ENCODE measurements at places on chromosomes 16 and 17. TPM values are rescaled to one million over a fixed set of nuclear protein-coding genes. Genes with fewer than 3 reads are reported as not detected.
A peak's percentile ranks its signal among the peaks of the same experiment; 100 is the strongest.

The LDHD gene
- 4.5 TPM for total RNA-seq

The G6PC1 gene
- total RNA-seq = not detected

The PRSS33 gene
- not detected for total RNA-seq

The ZP2 gene
- not detected for total RNA-seq

The BAHCC1 gene
- total RNA-seq = 3.9 TPM

The SPNS3 gene
- total RNA-seq = not detected

The ADAM11 gene
- 0.66 TPM for total RNA-seq

The PRSS36 gene
- total RNA-seq = 0.17 TPM

DNA sequence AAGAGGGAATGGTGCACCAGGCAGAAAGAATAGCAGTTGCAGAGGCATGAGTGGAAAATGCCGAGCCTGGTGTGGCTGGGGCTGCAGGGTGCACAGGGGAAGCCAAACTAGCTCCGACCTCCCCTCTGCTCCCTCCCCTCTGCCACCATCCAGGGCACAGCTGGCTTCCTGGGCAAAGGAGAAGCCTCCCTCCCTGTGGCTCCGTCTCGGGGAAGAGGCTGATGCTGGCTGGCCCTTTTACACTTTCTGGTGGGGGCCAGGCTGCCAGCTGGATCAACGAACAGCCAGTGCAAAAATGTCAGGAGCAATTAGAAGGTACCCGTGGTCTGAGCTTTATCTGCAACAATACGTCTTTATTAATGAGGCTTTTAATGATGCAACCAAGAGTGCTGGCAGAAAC lies 37.1 kb upstream of the KCNJ12 start:
- DNase-seq = no peak

DNA sequence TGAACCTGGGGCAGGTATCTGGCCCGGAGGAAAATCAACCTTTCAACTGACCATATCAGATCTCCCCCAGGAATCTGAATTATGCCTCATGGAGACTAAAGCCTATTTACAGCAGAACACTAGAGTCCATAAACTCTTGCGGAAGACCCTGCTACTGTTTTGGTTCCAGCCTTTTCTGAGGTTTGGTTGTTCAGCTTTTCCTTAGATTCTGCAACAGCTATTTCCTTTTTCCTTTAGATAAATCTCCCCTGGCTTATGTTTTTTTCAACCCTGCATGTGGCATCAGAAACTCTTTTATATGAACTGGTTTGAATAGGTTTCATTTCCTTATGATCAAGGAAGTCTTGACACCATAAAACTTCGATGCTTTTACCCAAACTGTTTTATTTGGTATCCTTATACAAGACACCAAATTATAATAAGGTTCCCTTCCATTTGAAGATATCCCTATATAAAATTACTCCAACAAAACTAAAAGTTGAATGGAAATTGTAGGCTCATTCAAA lies 13.1 kb downstream of the SPOP start:
- no peak for DNase-seq

DNA sequence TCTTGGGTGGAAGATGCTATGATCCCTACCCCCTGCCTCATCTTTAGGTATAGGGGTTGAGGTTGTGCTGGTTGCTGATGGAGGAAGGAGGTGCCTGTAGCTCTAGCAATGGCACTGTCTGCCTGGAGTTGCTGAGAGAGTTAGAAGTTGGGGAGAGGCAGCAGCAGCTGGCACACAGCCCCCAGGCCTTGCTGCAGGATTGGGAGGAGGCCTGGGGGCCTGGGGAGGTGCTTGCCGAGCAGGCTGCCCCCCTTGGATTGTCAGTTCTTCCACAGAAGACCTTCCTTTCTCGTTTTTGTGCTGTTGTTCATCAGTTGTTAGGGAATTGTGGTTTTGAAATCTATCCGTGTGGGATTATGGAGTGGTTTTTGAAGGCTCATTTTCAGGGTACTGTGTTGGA lies 52.9 kb downstream of the SEC14L1 start:
- DNase-seq = no peak

- no peak for DNase-seq
These were observed 91.7 kb downstream of the SHISA6 start for GRCh38 chr17:11332706-11333105.

DNA sequence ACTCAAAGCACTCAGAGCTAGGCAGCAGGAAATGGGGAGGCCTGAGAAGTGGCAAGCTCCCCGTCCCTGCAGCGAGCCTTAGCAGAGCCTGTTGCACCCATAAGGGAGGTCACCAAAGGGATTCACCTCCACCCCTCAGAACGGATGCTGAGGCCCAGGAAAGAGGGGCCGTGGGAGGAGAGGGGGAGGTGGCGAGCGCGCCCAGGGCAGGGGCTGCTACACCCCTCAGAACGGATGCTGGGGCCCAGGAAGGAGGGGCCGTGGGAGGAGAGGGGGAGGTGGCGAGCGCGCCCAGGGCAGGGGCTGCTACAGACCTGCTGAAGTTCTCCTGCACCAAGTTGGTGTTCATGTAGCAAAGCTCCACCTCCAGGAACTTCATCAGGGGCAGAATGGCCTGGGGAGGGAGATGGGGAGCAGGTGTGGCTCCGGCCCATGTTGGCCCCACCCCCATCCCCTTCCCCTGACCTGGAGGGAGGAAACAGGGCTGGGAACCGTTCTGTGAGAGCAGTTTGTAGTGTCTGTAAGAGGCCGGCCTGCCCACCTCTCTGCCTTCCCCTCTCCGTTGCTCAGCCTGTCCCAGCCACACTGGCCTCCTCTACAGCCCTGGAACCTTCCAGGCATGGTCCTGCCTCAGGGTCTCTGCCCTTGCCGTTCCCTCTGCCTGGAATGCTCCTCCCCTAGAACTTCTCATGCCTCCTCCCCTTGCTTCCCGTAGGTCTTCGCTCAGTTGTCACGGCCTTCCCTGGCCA lies 11.4 kb downstream of the UNC13D start:
- DNase-seq = no peak

GRCh38 chr17:33864758-33865229 lies 390.3 kb upstream of the CCL2 start:
- no peak for DNase-seq

DNA sequence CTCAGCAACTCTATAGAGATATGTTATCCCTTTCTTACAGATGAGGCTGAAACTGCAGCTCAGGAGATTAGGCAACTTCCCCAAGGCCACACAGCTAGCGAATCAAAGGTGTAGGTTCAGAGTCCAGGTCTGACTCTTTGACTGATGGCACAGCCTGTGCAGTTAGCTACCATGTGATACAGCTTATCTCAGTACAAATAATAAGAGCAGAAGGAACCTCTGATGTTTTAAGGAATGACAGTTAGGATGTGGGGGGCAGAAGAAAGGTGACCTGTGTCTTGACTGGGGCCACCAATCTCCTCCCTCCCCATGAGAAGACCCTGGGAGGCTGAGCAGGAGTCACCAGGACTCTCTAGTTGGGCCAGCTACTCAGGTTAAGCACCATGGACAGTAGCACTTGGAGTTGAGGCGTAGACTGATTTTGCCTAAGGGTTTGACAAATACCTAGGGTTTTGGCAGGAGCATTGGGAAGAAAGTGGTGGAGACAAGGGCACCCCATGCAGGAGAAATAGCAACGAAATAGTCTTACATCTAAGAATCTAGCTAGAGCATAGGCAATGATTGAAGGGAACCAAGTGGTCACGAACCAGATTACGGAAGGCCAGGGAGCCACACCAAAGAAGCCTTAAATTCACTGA lies 22.8 kb upstream of the ACSM2B start:
- no peak for DNase-seq

DNA sequence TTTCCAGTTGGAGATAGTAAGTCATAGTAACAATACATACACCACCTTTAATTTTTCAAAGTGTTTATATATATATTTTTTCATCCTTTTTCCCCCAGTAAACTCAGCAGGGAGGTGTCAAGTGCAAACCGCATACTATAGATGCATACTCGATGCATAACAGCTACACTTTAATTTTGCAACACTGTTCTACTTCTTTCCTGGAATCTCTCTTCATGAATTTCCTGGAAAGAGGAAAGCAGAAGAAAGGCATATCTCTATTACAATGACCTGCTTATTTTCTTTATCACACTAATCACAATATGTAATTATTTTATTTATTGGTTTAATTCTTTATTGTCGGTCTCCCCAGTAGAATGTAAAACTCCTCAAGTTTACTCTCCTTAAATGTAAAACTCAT lies 140.0 kb downstream of the SNX11 start:
- DNase-seq = no peak

GRCh38 chr17:56744721-56745120 lies 89.0 kb downstream of the C17orf67 start:
- peak; percentile 6 for DNase-seq

DNA sequence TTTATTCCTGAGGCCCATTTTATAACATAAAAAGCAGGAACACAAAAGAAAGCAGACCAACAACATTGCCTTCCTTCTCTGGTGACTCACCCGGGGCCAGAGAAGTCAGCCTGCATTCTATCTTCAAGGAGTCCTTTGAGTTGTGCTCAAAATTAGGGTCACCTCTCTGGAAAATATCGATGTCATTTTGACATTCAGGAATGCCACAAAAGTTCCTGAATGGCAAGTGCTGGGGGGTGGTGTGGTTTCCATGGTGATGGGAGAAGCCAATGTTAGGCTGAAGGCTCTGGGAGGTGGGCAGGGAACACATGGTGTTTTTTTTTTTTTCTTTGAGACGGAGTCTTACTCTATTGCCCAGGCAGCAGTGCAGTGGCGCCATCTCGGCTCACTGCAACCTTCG lies 159.6 kb downstream of the HAPSTR1 start:
- DNase-seq = no peak

DNA sequence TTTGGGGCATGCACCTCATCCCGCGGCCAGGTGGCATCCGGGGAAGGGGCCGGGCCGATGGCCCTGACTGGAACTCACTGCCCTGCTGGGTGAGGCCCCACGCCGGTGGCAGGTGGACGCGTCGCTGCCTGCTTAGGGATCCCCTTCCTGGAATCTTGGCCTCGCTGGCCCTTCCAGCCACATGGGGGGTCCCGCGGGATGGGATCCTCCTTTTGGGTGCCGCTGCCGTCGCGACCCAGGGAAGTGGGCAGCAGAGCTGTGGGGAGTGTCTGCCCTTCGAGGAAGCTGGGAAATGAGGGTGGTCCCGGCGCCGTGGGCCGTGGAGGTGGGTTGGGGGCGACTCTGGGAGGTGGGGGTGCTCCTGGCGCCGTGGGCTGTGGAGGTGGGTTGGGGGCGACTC lies 12.8 kb downstream of the METRNL start:
- DNase-seq = no peak

DNA sequence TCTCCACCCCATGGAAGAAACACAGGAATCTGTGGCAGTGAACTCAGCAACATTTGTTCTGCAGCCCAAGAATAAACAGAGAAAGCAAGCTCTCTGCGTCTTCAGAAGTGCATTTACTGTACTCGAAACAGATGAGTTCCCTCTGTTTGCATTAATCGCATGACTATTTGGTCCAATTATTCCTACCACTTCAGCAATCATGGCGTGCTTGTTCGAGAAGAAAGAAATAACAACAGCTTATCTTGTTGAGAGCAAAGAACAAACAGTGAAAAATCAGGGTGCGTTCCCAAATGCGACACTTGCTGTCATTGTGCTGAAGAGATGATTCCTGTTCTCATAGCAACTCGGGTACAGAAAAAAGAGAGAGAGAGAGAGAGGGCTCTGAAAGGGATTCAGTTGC lies 445.3 kb upstream of the MAF start:
- DNase-seq = no peak

DNA sequence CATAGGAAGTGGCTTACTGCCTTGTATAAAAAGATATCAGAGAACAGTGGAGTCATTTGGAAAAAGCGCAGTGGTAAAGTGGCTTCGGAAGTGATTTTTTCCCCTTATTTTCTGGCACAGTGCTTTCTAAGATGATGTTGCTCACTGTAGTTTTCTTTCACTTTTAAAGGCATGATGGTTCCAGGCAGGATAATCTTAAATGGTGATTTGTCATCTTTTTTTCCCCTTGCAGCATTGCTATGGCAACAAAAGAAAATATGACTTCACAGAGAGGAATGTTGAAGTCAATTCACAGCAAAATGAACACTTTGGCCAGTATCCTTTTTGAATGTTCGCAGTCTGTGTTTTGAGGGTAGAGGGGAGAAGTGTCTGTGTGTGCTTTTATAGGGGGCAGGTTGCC lies 42.5 kb downstream of the GOSR1 start:
- DNase-seq = peak; percentile 87

GRCh38 chr16:88871730-88872416 lies 5.4 kb upstream of the PABPN1L start:
- no peak for DNase-seq

GRCh38 chr16:1825864-1826690 lies 548 bp downstream of the HAGH start:
- peak; percentile 58 for DNase-seq

DNA sequence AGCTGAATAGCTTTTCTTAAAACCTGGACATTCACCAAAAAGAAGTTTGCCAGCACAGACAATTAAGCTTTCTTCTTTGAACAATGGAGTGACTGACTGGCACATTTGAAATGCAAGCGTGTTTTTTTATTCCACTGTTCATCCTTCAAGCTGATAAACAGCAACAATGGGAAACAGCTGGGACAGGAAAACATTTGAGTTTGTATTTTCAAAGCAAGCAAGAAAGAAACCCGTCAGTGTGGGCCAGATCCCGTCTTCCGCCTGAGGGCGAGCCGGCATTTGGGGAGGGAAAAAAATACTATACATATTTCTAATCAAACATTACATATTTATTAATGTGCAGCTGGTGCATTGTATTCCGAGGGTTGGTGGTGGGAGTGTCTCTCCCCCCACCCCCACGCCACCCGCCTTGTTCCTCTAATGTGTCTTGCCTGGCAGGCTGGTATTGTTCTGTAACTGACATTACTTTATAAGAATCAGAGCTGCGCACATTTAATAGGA lies 94.3 kb downstream of the CYLD start:
- no peak for DNase-seq

DNA sequence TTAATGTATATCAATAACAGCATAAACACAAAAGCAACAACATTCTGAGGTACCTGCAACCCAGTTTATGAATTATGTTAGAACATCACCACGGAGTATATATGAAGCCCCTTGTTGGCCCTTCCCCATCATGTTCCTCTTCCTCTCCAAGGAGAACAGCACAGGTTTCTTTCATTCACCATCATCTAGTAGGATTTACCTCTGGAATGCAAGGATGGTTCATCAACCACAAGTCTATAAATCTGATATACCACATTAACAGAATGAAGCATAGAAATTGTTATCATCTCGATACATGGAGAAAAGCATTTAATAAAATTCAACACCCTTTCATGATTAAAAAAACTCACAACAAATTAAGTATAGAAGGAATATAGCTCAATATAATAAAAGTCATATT lies 6.2 kb upstream of the PRSS54 start:
- DNase-seq = no peak
